Osteocyte (in vitro differentiated cells): ENCODE measurements at places on chromosomes 3 and 15. TPM values are rescaled to one million over a fixed set of nuclear protein-coding genes. Genes with fewer than 3 reads are reported as not detected.

The FNDC3B gene
- 224 and 240 TPM in 2 replicates for total RNA-seq

GRCh38 chr15:55834331-55834730 is 91.4 kb upstream of the PRTG start:
- no peak for DNase-seq
- no peaks in the 10 kb centered on the region for H3K27me3 ChIP-seq
- H3K36me3 ChIP-seq, result peaks cover 36% of the 10 kb centered on the region
- peaks cover 4% of the 10 kb centered on the region for H3K4me1 ChIP-seq
- H3K27ac ChIP-seq, result no peak overlapping the region

GRCh38 chr3:197083486-197083885 is 53.9 kb upstream of the MELTF start:
- peak overlapping the region; percentile 40 for H3K27ac ChIP-seq
- no peak overlapping the region for H3K4me3 ChIP-seq
- DNase-seq, result no peak
- H3K36me3 ChIP-seq, result peaks cover 32% of the 10 kb centered on the region
- peaks cover 3% of the 10 kb centered on the region for H3K4me1 ChIP-seq

- no peaks in the 10 kb centered on the region for H3K27me3 ChIP-seq
- no peak overlapping the region for H3K27ac ChIP-seq
- H3K4me3 ChIP-seq, result no peak overlapping the region
- no peak for DNase-seq
- peaks cover 2% of the 10 kb centered on the region for H3K4me1 ChIP-seq
Measured at GRCh38 chr15:35448294-35448693, 97.7 kb downstream of the DPH6 start.

DNA sequence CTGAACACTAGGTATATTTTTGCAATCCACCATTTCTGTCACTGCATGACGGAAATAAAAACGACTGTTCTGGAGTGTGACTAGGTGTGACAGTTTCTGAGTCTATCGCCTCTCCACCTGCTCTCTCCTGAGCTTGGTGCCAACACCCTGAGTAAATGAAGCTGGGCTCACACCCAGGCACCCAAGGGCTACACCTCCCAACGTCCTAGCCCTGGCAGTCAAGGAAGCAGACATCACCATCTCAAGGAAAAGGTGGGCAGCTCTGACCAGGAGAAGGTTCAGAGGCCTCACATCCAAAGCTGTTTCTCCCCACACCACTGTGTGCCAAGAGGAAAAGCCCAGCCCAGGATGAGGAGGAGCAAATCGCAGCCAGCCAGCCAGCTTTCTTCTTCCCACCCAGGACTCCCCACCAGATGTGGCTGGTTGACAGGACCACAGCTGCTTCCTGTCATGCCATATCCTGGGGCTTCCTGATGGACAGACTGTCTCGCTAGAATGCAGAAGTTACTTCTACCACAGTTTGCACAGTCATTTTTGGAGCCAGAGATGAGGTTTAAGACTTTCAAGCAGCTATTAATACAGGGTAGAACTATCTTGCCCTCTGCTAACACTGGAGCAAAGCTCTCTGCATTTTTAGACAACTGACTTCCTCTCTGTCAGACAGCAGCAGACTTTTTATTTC is 3.3 kb downstream of the SCAMP2 start:
- no peaks in the 10 kb centered on the region for H3K27me3 ChIP-seq
- peak overlapping the region; percentile 63 for H3K4me3 ChIP-seq
- DNase-seq, result no peak
- H3K36me3 ChIP-seq, result peaks cover 8% of the 10 kb centered on the region

GRCh38 chr3:56421205-56421604 is 47.1 kb downstream of the ERC2 start:
- no peak for DNase-seq
- H3K4me1 ChIP-seq, result no peaks in the 10 kb centered on the region
- H3K27me3 ChIP-seq, result no peaks in the 10 kb centered on the region
- H3K27ac ChIP-seq, result no peak overlapping the region
- no peak overlapping the region for H3K4me3 ChIP-seq
- H3K36me3 ChIP-seq, result no peaks in the 10 kb centered on the region

GRCh38 chr3:170301405-170301804 is 56.1 kb upstream of the SKIL start:
- H3K27me3 ChIP-seq, result no peaks in the 10 kb centered on the region
- H3K4me3 ChIP-seq, result no peak overlapping the region
- DNase-seq, result no peak
- H3K36me3 ChIP-seq, result peaks cover 27% of the 10 kb centered on the region
